RPMI7951 (cell line): ENCODE measurements at places on chromosomes 16 and 17.

GRCh38 chr16:85525420-85526184, 87.5 kb upstream of the GSE1 start:
- no peak for DNase-seq

GRCh38 chr17:39648616-39649366, 11.8 kb downstream of the STARD3 start:
- DNase-seq, result no peak

- DNase-seq, result no peak
These were observed 211.2 kb downstream of the RBFOX3 start for GRCh38 chr17:79399610-79400144.

DNA sequence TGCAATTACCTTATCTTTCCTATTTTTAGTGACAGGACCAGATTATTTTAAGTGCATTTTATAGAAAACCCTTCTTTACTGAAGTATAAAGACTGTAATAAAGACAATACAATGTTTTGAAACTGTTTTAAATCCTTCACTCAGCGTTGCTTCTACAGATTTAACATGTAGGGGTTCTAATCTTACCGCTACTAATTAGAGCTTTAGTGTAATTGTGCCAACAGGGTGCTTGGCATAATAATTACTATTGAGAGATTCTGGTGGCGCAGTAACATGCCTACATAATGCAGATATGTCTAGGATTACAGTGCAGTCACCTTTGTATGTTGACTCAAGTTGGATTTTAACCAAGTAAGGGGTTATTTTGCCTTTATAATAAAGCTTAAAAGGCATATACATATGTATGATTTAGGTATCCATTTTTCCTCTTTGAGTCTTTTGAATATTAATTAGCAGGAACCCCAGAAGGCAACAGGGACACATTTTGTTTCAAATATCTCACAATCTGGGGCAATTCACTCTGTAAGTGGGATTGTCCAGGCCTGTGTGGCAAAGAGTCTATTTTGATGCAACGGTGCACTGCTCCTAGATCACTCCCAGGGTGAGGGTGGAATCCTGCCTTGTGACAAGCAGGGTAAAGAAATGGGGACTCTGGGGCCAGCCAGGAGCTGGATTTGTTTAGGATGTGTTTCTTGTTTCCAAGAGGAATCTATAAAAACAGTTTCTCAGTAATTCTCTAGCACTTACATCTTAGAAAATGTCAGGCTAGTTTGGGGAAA, 604.7 kb upstream of the SALL1 start:
- DNase-seq, result no peak

DNA sequence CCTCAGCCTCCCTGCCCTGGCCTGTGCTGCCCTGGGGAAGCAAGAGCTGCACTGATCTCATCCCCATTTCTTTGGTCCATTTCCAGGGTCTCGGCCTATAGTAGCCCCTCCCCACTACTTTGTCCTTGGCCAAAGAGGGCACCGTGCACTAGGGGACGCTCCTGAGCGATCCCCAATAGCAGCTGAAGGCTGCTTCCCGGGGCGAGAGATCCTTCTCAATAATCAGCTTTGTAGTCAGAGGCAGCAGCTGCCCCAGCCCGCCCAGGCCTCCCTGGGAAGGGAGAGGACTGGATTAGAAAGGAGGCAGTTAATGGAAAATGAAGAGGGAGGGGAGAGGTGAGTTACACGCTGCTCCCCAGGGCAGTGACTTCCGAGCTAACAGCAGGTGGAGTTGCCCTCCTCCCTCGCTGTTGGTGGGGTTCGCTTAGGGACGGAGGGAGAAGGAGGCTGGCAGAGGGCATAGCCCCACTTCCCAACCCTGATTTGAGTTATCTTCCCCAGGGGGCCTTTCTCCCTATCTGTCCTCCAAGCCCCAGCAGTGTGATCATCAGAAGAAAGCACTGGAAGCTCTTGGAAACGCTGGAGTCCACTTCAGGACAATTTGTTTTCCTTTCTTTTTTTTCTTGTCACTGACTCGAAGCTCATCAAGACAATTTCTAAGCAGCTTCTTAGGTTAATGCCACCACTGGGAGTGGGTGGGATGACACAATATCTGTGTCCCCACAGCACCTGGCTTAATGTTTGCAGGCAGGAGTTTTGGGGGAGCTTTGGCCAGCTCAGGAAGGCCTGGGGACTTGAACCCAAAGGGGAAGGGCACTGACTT, 2.6 kb downstream of the MXRA7 start:
- DNase-seq, result no peak

DNA sequence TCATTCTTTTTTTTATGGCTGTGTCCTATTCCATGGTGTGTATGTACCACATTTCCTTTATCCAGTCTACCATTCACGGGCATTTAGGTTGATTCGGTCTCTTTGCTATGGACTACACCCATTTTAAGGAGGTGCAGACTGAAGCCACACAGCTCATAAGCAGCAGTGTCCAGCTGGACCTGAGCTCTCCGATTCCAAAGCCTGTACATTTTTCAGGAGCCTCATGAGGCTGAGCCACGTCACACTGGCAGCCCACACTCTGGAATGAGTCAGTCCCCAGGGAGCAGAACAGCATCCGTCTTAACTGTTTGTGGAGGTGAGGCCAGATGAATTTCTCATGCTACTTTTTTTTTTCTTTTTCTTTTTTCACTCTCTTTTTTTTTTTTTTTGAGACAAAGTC, 116.1 kb downstream of the C16orf95 start:
- DNase-seq, result peak; percentile 99

DNA sequence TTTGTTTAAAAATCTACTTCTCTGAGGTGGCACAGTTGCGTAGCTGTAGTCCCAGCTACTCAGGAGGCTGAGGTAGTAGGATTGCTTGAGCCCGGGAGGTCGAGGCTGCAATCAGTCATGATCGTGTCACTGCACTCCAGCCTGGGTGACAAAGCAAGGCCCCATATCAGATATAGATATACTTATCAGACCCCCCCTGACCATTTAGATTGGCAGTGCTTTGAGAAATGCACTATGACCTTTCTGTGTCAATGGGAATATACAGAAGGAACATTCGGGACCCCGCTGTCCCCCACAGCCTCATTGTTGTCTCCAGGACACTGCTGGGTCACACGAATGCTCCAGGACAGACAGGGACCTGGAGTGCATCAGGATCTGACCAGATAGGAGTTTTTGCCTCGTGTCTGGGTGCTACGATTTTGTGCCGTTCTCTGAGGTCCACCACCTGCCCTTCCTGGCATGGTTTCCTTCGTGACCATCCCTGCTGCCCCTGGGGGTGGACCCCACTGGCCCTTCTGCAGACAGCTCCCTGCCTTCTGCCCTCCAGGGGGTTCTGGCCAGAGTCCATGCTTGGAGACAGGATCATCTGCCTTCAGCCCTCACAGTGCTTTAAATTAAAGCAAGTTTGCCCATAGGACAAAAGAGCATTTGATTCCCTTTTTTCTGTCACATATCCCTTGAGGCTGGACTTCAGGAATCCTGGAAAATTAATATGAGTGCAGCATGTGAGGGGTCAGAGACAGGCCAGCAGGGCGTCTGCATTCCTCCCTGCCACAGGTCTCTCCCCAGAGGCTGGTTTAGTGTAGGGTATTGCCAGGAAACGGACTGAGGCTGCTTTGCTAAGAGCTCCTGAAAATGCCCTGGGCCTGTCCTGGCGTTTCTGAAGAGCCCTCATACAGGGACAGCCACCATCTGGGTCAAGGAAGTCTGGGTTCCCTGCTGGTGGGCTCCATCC, 19.3 kb downstream of the PLD6 start:
- peak; percentile 27 for DNase-seq

- DNase-seq, result no peak
These were observed 4.6 kb downstream of the KRT34 start for GRCh38 chr17:41377546-41377945.

DNA sequence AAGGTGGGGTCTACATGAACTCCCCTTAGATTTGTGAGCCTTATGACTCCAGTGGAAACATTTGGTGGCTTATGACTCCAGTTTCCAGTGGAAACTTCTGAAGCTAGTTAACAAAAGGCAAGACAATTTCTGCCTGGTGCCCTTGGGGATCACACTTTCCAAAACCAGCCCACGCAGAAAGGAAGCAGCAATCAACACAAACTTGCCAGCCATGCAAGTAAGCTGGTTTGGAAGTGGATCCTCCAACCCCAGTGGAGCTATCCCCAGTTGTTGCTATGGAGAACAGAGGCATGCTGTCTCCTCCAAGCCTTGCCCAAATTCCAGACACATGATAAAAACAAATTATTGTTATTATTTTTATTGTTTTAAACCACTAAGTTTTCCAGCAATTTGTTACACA, 130.9 kb downstream of the CDH11 start:
- no peak for DNase-seq

DNA sequence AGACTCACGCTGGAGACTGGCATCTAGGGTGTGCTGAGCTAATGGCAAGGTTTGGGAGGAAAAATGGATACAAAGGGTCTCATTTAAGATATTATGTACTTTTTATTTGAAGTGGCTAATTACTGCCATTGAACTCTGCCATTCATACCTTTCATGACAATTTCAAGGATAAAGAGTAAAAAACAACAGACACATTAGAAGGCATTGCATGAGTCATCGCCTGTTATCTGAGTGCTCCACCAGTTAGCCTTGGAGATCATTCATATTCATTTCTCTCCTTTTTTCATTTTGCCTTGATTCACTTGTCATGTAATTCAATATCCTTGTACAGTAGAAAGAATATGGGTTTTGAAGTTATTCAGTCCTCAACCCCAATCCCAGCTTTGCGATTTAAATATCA, 109.5 kb downstream of the CDH8 start:
- no peak for DNase-seq

- peak; percentile 88 for DNase-seq
These were observed 73.5 kb downstream of the GOSR1 start for GRCh38 chr17:30550512-30551273.

DNA sequence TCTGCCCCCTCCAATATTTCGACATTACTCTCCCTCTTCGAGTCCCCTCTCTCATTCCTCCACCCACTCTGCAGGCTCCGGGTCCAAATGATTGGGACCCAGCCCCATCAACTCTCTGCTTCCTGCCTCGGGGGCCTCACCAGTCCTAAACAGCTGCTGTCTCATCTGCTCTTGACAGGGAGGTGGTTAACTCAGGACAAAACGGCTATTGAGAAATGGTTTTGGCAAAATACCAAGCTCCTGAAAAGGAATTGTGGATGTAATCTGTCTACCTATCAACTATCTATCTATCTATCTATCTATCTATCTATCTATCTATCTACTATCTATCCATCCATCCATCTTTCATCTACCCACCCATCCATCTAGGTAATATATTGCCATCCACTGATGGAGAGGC, 2.2 kb downstream of the CD300H start:
- DNase-seq, result no peak

- DNase-seq, result no peak
These were observed 26.7 kb downstream of the TRIM25 start for GRCh38 chr17:56887105-56887504.

DNA sequence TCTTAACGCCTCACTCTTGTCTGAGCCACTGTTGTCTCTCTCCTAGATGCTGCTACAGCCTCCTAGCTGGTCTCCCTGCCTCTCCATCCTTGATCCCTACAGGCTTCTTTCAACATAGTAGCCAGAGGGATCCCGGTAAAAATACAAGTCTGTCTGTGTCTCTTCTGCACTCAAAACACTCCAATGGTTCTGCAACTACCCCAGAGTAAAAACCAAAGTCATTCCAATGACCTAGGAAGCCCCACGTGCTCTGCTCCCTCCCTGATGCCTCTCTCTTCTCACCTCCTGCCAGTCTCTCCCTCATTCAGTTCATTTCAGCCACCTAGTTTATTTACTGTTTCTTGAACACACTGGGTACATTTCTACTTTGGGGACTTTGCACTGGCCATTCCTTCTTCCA, 135.2 kb downstream of the NPIPB5 start:
- no peak for DNase-seq

DNA sequence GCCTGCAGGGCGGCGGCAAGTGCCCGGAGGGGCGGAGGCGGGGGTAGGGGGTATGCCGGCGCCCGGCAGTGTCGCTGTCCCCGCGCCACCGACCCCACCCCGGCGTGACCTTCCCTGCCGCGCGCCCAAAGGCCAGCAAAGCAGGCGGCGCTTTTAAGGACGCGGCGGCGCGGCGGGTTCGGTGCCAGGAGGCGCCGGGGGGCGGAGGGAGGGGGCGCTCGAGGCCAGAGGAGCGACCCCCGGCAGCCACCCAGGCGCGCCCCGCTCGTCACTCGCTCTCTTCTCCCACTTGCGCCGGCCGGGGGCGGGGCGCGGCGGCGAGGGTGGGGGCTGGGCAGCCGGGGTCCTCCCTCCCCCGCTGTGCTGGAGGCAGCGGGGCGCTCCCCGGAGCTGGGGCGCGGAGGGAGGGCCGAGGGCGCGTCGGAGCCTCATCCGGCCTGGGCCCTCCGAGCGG, 8.6 kb upstream of the BAHCC1 start:
- DNase-seq, result no peak

DNA sequence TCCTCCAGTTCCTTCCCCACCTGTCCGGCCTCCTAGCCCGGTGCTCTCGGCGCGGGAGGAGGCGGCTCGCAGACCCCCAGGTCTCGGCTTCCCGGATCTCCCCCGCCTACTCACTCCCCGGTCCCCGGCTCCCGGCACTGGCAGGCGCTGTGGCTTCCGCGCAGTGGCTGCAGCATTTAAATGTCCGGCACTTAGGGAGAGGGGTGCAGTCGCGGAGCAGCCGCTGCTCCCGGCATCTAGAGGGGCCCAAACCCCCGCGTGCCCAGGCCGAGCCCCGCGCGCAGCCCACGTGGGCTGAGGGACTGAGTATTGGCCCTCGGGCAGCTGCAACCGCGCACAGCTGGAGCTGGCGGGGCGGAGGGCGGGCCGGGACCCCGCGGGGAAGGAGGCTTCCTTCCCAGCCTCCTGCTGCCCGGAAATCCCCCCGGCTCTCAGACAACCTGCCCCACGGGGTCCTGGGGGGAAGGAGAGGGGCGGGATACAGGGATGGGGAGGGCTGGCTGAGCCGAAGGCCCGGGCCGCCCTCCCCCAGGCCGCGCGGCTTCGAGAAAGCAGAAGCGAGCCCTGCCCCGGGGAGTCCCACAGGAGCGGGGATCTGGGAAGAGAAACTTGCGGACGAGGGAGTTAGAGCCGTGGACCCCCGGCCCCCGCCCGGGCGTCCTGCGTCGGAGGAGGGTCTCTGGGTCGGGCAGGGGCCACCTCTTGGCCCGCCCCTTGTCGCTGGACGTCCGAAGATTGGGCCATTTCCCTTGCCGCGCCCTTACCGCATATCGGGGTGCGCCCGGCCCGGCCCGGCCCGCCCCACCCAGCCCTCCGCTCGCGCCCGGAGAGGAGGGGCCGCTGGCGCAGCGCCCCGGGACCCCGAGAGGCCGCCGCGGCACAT, at the start of gene MMP25:
TSS of gene MMP25 (plus strand) at position 804 of the 883 bp plus-strand sequence. CDS start 357 bp downstream, outside the sequence.
- no peak for DNase-seq

DNA sequence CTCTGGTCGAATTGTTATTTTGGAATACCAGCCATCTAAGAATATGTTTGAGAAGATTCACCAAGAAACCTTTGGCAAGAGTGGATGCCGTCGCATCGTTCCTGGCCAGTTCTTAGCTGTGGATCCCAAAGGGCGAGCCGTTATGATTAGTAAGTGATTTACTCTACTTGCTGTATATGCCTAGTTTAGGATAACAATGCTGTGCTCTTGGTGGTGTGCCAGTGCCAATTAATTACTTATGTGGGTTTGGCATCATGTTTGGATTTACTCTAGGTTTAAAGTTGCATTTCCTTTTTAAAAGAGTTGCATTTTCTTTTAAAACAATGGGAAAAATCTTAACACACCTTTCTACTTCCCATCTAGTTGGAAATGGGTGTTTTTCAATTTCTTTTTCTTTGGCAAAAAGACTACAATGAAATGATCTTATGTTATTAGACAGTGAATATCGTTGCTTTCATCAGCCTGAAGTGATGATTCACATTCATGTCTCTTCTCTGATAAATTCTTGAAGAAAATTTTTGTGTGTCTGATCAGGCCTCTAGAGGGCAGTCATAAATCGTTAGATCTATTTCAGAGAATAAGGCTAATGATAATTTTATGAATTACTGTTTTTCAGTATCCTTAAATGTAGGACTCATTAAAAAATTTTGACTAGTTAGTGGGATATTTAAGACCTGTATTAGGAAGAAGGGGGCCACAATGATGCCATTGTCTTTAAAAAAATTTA, 5.6 kb downstream of the SF3B3 start:
- DNase-seq, result peak; percentile 56
